Pancreas (tissue), 10 donors: ENCODE measurements at places on chromosomes 6 and 20.

GRCh38 chr6:16092990-16093389, 35.9 kb upstream of the MYLIP start:
- DNase-seq: no peak

GRCh38 chr6:4957521-4958231, 46.2 kb downstream of the RPP40 start:
- DNase-seq: no peak

- no peak for DNase-seq
Observed at GRCh38 chr6:41655176-41655575, 16.9 kb downstream of the MDFI start.

DNA sequence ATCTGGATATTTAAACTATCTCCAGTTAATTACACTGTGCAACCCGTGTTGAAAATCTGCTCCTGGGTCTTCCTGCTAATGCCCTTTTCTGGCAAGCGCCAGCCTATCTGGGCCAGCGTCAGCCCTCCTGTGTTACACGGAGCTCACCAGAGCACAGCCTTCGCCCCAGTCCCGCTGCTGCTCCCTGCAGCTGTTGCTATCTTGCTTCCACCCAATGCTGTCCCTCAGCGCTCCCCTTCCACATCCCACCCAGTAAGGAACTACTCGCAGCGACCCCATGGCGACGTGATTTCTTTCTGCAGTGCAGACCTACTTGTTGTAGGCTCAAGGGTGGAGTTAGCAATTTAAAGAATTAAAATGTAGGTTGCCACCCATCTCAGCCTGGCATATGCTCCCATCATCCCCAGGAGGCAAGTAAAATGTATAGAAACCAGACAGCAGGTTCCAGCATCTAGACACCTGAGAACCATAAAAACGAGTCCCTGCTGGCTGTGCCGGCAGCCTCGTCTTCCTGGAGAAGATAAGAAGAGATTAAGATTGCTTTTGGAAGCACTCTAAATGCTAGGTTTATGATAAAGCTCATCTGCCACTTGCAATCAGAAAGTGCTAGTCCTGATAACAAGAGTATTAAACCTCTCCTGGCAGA, 254.3 kb upstream of the FOXQ1 start:
- no peak for DNase-seq

GRCh38 chr6:9494864-9495263, 920.0 kb downstream of the TFAP2A start:
- no peak for DNase-seq

DNA sequence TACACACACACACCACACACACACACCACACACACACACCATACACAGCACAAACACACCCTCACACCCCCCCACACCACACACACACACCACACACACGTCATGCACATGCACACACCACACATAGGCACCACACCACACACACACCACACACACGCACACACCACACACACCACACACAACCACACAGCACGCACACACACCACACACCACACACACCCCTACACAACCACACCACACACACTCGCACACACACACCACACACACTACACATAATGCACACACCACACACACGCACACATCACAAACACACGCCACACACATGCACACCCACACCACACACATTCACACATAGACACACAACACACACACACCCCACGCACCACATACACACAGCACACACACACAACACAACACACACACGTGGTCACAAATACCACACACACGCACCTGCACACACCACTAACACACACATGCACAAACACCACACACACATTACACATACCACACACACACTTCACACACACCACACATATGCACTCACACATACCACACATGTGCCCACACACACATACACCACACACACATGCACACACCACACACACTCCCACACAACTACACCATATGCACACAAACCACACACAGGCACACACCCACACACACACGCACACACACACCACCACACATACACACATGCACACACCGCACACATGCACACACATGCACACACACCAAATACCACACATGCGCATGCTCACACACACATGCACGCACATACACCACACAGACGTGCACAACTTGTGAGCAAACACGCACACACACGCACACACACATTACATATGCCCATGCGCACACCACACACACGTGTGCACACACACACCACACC, 9.4 kb upstream of the ACSS1 start:
- no peak for DNase-seq

GRCh38 chr6:33820784-33821520, 17.1 kb upstream of the MLN start:
- no peak for DNase-seq

- no peak for DNase-seq
Observed at GRCh38 chr6:29758761-29759160, 35.5 kb downstream of the HLA-F start.

DNA sequence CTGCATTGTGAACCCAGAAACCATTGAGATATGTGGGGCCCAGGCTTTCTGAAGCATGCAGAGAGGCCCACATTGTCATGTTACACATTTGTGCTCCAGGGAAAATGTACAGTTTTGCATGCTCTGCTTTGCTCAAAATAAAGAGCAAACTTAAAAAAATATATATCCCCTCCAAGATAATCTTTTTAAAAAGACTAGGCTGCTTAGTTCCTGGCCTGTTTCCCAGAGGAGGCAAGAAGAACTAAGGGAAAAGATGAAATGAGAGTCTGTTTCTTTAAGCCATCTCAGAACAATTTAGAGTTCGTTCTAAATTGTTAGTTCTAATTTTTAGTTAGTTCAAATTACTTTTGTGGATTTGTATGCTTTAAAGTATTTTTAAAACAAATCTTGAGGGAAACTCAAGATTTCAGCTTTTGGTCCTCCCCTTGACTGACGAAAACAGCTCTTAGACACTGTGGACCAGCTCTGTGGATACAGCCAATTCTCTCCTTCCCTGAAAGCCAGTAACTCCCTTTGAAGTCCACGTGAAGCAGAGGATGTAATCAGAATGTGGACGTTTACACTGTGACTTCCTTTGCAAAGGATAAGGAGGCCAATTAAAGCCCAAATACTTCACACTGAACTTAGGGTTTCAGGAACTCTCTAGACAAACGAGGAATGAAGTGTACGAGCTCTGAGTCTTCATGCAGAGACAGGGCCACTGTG, 84.7 kb downstream of the CD164 start:
- DNase-seq: no peak

DNA sequence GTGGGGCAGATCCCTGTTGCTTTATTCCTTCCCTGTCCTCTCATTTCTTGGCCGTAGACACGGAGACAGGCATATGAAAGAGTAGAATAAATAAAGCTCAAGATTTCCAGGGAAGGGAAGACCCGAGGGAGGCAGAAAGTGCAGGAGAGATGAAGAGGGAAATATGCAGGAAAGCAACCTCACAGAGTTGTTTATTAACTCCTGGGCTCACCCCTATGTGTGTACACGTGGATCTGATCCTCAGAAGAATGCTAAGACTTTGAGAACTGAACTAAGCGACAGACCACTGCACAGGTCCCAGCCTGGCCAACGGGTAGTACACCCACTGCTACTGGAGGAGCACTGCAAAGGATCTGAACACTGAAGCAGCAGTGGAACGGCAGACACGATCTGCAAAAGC, 156.2 kb downstream of the KIF16B start:
- DNase-seq: no peak

- DNase-seq: no peak
Observed at GRCh38 chr20:62943396-62943795, 5.4 kb downstream of the GID8 start.

DNA sequence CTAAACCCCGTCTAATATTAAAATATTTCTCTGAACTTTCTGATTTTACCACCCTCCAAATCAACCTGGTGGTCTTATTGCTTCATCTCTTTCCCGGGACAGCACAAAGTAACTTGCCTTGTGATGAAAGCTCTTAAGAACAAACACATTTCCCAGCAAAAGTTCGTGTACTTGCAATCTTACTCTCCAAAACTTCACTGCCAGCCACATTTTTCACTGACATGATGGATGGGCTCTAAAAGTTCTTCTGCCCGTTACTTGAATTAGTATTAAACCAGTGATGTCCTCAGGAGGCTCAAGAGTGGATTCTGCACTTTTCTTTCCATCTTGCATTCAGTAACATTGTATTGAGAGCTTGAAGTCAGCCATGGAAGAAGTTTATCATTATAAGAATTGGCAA, 731.6 kb upstream of the GJE1 start:
- no peak for DNase-seq

GRCh38 chr20:45036044-45036755, 64.7 kb downstream of the KCNS1 start:
- no peak for DNase-seq

GRCh38 chr6:82589509-82590206, 226.0 kb downstream of the TPBG start:
- DNase-seq: no peak

GRCh38 chr6:1461736-1462135, 72.4 kb downstream of the FOXF2 start:
- no peak for DNase-seq

DNA sequence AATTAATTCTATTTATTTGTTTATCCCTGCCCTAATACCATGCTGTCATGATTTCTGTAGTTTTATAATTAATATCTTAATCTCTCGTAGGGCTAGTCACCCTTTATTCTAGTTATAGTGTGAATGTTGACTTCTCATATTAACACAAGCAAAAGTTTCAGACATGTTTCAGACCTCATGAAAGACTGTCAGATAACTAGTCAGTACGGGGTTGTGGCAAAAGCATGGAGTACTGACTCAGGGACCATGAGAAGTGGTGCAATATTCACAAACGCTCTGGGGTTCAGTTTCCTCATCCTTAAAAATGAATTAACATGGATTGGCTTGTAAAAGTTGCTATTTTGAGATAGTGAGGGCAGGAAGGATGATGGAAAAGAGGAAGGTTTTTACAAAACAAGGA, 148.9 kb downstream of the TMEM200A start:
- DNase-seq: no peak

- DNase-seq: no peak
Observed at GRCh38 chr6:13614126-13614925, 809 bp upstream of the NOL7 start.
